ENCODE measurements at places on chromosomes 3 and 15. TPM values are rescaled to one million over a fixed set of nuclear protein-coding genes. Genes with fewer than 3 reads are reported as not detected.

DNA sequence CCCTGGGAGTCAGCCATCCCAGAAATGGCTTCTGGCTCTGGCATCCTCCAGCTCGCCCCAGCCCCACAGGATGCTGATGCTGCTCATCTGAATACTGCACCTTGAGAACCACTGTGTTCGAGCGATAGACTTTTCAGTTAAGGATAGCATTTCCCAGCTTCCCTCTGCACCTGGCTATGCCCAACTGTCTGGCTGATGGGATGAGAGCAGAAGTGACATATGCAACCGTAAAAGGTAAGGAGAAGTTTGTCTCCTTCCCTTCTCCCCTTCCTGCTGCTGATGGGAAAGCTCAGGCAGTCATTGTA, 9.7 kb upstream of the HHATL start:
- DNase-seq: no peak
- no peaks in the 10 kb centered on the region for H3K27me3 ChIP-seq
- H3K4me1 ChIP-seq: no peaks in the 10 kb centered on the region

- H3K27ac ChIP-seq: no peak overlapping the region
- H3K27me3 ChIP-seq: no peaks in the 10 kb centered on the region
- no peaks in the 10 kb centered on the region for H3K36me3 ChIP-seq
- peaks cover 20% of the 10 kb centered on the region for H3K4me1 ChIP-seq
- no peak overlapping the region for H3K4me3 ChIP-seq
These were observed 109.2 kb upstream of the TPM1 start for GRCh38 chr15:62933386-62933785.

DNA sequence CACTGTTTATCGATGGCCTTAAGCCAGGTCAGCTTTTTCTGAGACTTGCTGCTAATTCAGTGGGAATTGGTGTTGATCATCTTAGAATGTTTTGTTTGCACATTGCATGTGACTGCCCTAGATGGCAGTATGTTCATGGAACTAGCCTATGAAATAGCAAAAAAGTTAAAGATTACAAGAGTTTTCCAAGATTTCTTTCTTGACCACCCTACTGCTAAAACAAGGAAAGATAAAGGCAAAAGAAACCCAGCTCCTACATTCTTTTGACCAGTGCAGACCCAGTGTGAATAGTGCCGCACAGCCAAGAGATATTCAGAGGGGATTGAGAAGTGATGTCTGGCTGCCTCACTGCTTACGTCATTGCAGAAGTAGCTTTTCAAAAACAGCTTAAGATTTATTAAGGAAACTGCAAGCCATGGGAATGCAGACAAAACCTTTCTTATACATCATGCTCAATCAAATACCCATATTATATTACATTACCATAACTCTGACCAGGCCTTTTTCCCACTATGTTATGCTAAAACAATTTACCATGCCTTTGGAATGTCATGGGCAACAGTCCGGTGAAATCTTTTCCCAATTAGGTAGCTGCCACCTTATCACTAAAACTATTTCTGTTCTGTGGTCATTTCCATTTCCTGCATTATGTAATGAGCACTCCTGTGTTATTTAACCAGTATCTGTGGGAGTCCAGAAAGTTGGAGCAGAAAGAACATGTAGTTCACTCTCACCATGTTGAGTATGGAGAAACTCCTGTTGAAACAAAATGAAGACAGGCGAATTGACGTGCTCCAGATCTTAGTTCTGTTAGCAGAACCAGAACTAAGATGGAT, 6.0 kb downstream of the PHLDB2 start:
- peaks cover 3% of the 10 kb centered on the region for H3K36me3 ChIP-seq
- peak; percentile 90 for DNase-seq
- no peaks in the 10 kb centered on the region for H3K27me3 ChIP-seq
- H3K4me1 ChIP-seq: peaks cover 53% of the 10 kb centered on the region
- H3K4me3 ChIP-seq: 0 out of 2 replicates have a peak overlapping the region, but pooled peaks have one; percentile 0

Gene SLC12A8
- 30.7 TPM for total RNA-seq

Gene ALDH1A2
- total RNA-seq: 4.0 TPM

Gene GOLGA6L7
- not detected for total RNA-seq

Gene CHL1
- not detected for total RNA-seq

GRCh38 chr15:89408372-89409183, 74.0 kb upstream of the POLG start:
- H3K4me1 ChIP-seq: no peaks in the 10 kb centered on the region
- peaks cover 48% of the 10 kb centered on the region for H3K27me3 ChIP-seq
- H3K27ac ChIP-seq: no peak overlapping the region
- no peak overlapping the region for H3K4me3 ChIP-seq

Gene TBC1D2B
- total RNA-seq: 28.3 TPM

GRCh38 chr15:68528626-68529290, 50.0 kb upstream of the CORO2B start:
- no peaks in the 10 kb centered on the region for H3K4me1 ChIP-seq
- no peaks in the 10 kb centered on the region for H3K27me3 ChIP-seq
- peak; percentile 12 for DNase-seq
- no peaks in the 10 kb centered on the region for H3K36me3 ChIP-seq

- no peaks in the 10 kb centered on the region for H3K36me3 ChIP-seq
- H3K4me1 ChIP-seq: no peaks in the 10 kb centered on the region
- no peak for DNase-seq
These were observed 336.1 kb downstream of the MFSD1 start for GRCh38 chr3:159137949-159138348.

DNA sequence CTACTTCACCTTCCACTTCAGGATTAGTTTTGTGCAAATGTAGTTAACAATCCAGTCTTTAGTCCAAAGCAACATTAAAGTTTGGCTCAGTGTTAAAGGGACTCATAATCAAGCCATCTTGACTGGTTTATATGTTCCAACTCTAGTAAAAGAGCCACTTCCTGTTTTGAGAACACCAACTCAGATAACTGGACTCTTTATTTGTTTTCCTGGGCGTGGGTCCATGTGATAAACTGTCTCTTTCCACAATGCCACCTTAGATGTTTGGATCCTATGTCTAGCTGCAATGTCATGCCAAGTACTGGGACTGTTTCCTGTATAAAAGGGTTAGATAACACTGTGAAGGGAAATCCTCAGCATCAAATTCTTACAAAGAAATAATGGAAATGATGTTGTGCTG, 545.0 kb downstream of the PYDC2 start:
- H3K27me3 ChIP-seq: no peaks in the 10 kb centered on the region
- H3K27ac ChIP-seq: no peak overlapping the region
- DNase-seq: no peak
- no peaks in the 10 kb centered on the region for H3K4me1 ChIP-seq
- H3K36me3 ChIP-seq: no peaks in the 10 kb centered on the region
